ENCODE measurements at places on chromosomes 5 and 9. TPM values are rescaled to one million over a fixed set of nuclear protein-coding genes. Genes with fewer than 3 reads are reported as not detected.
A peak's percentile ranks its signal among the peaks of the same experiment; 100 is the strongest.

The EPB41L4A gene
- 0.54 TPM for total RNA-seq

- peak; percentile 91 for DNase-seq
Measured at GRCh38 chr9:72526901-72527800, 5.7 kb downstream of the TMC1 start.

DNA sequence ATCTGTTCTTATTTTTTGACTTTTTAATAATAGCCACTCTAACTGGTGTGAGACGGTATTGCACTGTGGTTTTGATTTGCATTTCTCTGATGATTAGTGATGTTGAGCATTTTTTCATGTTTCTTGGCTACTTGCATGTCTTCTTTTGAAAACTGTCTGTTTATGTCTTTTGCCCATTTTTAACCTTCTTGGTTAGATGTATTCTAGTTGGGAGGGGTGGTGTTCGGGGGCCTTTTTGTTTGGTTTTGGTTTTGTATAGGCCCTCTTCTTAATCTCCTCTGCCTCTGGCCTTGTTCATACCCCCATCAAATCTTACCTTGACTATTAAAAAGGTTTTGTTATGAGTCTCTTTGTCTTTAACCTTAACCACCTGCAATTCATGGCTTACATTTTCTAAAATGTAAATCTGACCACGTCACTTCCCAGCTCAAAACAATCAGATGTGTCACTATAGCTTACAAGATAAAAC, 107.8 kb upstream of the NR4A3 start:
- no peak for DNase-seq

DNA sequence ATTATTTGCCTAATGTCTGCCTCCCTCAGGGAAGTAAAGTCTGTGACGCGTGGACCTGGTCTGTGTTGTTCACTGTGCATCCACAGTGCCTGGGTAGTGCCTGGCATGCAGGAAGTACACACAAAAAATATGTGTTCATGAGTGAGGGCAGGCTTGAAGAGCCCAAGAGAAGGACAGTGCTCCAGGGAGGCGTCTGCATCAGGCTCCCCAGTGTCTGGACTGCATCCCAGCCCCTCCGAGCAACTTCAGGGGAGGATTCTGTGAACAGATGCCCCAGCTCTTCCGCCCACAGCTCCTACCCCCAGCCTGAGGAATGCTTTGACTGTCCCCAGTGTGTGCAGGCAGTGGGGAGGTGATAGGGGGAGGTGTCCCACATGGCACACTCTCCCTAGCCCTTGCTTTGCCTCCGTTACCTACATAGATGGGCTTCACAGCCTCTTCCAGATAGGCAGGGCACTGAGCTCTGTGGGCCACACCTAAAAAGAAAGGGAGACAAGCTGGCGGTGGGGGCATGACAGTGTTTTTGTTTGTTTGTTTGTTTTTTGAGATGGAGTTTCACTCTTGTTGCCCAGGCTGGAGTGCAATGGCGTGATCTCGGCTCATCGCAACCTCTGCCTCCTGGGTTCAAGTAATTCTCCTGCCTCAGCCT, 25.4 kb downstream of the IRF1 start:
- no peak for DNase-seq

The LCN9 gene
- not detected for total RNA-seq

DNA sequence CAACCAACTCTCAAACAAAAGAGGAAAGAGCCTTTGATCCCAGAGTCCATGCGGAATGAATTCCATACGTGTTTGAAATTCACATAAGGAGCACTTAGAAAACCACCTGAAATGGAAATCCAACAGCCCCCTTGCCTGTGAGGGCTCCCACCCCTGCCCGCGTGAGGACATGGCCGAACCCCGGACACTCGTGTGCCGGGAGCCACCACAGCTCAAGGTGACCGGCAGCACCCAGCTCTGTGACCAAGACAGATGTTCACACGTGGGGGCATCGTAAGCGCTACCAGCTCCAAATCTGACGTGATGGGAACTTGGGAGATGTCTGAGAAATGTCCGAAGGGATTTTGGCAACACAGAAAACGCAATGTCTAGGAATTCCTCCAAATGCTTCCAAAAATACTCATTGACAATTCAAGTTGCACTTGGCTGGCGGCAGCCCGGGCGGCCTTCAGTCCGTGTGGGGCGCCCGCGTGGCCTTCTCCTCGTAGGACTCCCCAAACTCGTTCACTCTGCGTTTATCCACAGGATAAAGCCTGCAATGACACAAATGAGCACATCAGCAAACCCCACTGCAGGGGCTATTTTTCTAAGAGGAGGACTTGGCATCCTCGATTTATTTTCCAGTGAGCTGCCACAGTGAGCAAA, 23.2 kb upstream of the TERT start:
- no peak for DNase-seq

The FOXD4 gene
- 0.27 TPM for total RNA-seq

DNA sequence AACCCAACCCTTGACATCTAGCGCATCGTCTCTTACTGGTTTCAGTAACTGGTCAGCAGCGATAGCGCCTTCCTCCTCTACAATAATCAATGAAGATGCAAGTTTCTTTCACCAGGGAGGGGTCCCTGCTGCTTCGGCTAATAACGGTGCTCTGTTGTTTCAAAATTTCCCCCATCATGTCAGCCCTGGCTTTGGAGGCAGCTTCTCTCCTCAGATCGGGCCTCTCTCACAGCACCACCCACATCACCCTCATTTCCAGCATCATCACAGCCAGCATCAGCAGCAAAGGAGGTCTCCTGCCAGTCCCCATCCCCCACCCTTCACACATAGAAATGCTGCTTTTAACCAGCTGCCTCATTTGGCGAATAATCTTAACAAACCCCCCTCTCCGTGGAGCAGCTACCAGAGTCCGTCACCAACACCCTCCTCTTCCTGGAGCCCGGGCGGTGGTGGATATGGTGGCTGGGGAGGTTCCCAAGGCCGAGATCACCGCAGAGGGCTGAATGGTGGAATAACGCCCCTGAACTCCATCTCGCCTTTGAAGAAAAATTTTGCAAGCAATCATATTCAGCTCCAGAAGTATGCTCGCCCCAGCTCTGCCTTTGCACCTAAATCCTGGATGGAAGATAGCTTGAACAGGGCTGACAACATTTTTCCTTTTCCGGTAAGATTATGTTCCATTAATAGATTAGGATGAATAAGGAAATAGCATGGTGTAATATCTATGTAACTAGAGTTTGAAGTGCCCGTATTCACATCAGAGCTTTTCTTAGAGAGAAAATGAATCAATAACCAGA, 2.2 kb downstream of the CPEB4 start:
- peak; percentile 66 for DNase-seq

DNA sequence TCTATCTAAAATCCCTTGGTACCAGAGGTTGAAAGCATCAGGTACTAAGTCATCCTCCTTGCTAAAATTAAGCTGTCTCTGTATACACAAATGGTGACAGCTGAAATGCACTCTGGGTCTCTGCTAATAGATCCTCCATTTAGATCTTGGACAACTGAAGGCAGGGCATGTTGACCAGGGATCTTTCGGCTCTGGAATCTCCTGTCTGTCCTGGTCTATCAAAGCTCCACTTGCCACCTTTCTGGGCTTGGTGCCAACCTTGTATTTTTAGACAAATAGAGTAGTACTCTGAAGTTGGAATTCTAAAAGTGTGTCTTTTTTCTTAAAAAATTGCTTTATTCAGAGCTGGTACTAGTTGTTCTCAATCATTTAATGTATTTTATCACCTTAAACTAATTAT, 135.2 kb upstream of the HMHB1 start:
- DNase-seq = no peak

- DNase-seq = no peak
Measured at GRCh38 chr5:149941795-149942194, 2.8 kb downstream of the PDE6A start.

GRCh38 chr9:92990461-92990860, 43.1 kb downstream of the FGD3 start:
- no peak for DNase-seq

DNA sequence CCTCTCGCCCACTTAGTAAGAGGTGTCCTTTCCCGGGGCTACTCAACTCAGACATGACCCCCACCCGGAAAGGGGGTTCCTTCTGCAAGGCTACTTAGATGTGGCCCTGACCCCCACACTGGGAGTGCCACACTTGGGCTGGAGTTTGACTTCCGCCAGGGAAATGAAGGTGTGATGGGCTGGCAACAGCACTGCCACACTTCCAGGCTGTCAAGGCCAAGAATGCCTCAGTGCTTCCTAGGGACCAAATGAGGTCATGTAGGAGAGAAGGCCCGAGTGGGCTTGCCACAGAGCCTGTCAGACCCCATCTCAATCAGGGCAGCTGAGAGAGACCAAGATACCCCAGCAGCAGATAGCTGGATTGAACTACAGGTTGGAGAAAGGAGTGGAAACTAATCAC, 55.5 kb downstream of the DRD1 start:
- no peak for DNase-seq

The NEUROG1 gene
- total RNA-seq = not detected

The GAS1 gene
- 25.0 TPM for total RNA-seq

DNA sequence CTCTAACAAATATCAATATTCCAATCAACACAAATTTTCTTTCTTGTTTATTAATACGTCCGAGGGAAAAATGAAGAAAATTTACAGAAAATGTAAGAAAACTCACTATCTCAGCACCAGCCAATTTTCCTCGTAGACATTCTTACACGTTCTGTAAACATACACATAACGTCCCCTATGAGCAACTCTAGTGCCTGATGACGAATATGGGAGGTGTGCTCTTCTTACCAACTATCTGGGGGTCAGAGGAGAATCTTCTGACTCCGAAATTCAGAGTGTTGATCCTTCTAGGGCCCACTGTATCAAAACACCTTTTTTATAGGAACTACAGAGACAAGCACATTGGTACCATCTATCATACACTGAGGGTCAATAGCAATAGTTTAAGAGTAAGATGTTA, 198.7 kb downstream of the GAPVD1 start:
- no peak for DNase-seq

- peak; percentile 70 for DNase-seq
Measured at GRCh38 chr5:77143998-77144836, 57.1 kb upstream of the ZBED3 start.

DNA sequence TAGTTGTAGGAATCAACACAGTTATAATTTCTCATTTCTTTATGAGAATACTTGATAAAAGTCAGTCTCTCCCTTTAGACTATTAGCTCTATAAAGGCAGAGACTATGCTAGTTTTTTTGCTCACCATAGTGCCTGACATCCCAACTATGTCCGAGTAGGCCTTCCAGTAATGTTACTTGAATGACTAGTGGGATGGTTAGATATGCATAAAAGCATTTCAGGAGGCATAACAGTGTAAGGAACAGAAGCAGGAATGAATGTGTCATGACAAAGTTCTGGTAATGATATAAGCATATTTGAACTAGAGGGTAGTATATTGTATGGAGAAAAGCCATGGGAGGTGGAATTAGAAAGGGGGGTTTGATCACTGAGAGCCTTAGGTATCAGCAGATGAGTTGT, 77.4 kb upstream of the C5orf46 start:
- no peak for DNase-seq

The LIX1 gene
- not detected for total RNA-seq

The SLIT3 gene
- total RNA-seq = 52.5 TPM

DNA sequence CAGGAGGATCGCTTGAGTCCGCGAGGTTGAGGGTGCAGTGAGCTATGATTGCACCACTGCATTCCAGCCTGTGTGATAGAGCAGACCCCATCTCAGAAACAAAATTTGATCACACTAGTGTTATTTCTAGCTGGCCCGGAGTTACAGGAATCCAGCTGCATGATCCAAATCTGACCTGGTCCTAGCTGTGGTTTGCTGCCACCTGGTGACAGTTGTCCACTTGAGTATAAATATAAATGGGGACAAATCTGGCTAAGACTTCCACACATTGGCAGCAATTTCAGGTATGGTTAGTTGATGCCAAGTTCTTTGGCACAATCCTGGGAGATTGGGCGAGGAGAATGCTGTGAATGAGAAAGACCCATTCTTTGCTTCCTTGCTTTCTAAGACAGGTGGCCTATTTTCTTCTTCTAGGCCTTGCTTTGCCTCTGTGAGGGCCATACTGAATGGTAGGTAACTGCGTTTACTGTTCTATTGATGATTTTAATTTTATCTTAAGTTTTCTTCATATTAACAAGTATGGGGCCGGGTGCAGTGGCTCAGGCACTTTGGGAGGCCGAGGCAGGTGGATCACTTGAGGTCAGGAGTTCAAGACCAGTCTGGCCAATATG, 35.4 kb downstream of the UBE2R2 start:
- peak; percentile 62 for DNase-seq

The GABRA6 gene
- total RNA-seq = not detected

The ADAMTS12 gene
- 13.0 TPM for total RNA-seq

DNA sequence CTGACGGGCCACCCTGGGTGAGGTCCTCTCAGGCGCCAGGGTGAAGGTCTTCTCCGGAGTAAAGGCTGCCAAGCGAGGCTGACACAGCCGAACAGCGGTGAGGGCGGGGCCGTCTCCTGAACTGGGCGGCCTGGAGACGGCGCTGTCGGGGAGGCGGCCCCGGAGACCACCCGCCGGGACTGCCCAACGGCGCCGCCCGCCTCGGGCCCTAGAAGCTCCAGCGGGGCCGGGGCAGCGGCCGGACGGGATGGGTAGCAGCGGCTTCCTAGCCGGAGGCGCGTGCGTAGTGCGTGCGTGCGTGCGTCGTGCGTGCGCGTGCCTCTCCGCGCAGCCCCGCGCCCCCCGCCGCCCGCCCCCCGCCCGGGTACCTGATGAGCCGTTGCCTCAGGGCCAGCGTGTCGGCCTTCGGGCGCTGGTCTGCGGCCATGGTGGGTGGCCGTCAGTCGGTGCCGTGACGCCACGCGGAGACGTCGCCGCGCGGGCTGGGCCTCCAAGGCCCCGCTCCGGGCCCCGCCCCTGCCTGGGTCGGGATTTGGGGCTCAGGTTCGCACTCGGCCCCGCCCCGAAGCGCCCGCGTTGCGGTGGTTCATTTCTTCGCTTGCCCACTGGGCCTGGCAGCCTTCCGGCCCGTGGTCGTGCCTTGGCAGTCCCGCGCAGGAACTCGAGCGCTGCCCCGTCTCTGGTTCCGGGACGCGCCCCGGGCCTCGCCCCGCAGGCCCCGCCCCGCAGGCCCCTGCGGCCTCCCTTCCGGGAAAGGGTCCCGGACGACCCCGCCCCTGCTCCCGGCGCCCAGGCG, at the start of gene PHYKPL:
TSS of gene PHYKPL (minus strand) at position 679 of the 796 bp plus-strand sequence. CDS start at position 427, 252 bp downstream.
- DNase-seq = peak; percentile 61

GRCh38 chr5:134250949-134251348, 25.1 kb upstream of the PPP2CA start:
- DNase-seq = no peak

DNA sequence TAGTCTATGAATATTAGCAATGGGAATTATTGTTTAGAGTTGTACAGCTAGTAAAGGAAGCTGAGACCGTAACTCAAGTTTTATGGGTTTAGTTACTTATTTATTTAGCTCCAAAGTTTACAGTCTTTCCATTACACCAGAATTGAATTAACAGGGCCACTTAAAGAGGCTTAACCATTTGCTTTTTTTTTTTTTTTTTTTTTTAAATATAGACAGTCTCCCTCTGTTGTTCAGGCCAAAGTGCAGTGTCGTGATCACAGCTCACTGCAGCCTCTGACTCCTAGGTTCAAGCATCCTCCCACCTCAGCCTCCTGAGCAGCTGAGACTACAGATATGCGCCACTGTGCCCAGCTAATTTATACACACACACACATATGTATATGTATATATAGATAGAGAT, 1.4 kb upstream of the TTC1 start:
- no peak for DNase-seq
